AML-193 (cell line): ENCODE measurements at places on chromosomes 16 and 17.

DNA sequence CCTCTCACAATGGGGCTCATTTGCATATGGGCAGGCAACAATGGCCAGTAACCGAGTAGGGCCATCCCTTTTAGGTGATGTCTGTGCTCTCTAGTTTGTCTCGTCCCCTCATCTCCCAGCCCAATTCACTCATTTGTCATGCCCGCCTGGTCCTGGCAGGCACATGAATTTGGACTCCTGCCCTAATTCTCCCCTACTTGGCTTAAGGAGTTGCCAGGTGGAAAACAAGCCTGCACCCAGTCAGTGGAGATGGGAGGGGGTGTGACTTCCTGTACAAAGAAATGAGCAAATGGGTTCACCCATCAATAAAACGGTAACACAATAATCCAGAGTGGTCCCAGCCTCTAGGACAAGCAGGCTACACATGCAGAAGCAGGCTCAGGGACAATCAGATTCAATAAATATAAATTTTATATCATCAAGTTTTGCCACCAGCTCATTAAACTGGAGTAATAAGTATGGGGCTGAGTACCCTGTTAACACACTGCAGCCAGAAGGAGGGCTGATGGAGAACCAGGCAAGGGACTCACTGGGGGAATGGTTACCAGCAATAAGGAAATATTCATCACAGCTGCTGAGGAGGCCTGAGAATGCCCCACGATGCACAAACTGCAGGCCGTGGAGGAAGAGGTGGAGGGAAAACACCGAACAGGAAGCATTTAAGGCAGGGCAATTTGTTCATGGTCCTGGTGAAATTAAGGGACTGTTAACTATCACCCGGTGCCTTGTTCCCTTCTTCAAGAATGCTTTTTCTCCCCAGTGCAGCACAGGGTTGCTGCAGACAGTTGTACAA, 84.4 kb upstream of the GPRC5B start:
- DNase-seq = no peak

DNA sequence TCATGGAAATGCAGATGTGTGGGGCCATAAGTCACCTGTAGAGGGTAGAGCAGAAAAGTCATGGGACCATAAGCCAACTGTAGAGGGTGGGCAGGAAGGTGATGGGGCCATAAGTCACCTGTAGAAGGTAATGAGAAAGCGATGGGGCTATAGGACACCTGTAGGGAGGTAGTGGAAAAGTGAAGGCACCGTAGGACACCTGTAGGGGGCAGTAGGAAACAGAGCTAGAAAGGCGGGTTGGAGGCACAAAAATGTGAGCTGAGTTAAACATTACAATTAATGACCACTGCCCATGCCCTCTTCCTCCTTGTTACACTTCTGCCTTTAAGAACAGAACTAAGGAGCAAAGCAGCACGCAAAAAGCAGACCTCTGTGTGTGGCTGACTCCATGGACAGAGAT, 150.1 kb downstream of the SHISA6 start:
- no peak for DNase-seq

- DNase-seq = no peak
Observed at GRCh38 chr16:50797456-50797855, 55.6 kb downstream of the CYLD start.

- no peak for DNase-seq
Observed at GRCh38 chr16:31734265-31734664, 139.3 kb upstream of the ZNF267 start.

- DNase-seq = no peak
Observed at GRCh38 chr17:41061964-41062363, 2.0 kb upstream of the KRTAP2-3 start.

DNA sequence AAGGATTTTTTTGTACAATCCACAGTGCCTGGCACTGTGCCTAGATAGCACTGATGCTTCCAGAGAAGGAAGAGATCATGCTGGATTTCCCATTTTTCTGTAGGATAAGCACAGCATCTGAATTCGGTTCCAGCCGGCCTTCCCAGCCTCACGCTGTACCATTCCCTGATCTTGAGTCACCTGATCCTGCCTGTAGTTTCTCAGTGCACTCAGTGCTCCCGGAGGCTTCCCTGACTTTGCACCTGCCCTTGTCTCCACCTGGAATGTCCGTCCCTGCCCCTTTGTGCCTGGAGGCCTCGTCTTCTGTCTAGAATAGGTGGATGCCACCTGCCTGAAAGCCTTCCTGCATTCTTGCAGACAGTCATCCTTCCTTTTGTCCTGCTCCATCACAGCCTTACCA, 179.9 kb downstream of the CCDC182 start:
- no peak for DNase-seq
